ENCODE measurements at places on chromosomes 12 and 14. TPM values are rescaled to one million over a fixed set of nuclear protein-coding genes. Genes with fewer than 3 reads are reported as not detected.

Gene CMTM5
- 1.6 TPM for polyA plus RNA-seq

Gene KLRG1
- 3.2 TPM for polyA plus RNA-seq

Gene PROX2
- polyA plus RNA-seq = 0.64 TPM

GRCh38 chr12:1130571-1130970 lies 139.5 kb downstream of the ERC1 start:
- no peak for DNase-seq

- no peak for DNase-seq
Measured at GRCh38 chr12:32366714-32367113, 32.6 kb upstream of the FGD4 start.

DNA sequence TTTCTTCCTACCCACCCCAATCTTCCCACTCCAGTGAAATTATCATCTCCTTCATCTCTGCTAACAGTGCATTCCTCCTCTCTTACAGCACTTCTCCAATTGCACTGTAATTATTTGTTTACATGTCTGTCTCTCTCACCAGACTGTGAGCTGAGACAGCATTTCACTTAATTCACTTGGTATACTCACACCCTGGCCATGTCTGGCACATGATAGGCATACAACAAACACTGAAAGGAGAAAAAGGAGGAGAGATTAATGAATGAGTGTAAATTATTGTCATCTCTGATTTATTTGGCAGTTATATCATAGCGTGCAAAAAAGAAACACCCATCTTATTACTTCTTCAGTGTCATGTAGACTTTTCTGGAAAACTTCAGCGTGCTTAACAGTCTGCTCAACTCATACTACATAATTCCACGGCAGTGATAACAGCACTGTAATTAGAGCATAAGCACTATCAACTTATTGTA lies 452.3 kb downstream of the ADAMTS20 start:
- no peak for DNase-seq
